ENCODE measurements at places on chromosomes 12 and 14. TPM values are rescaled to one million over a fixed set of nuclear protein-coding genes. Genes with fewer than 3 reads are reported as not detected.

GRCh38 chr12:124864326-124864752 lies 675 bp upstream of the SCARB1 start:
- no peak for DNase-seq

The GSC gene
- not detected for total RNA-seq

The VRTN gene
- total RNA-seq, result not detected

DNA sequence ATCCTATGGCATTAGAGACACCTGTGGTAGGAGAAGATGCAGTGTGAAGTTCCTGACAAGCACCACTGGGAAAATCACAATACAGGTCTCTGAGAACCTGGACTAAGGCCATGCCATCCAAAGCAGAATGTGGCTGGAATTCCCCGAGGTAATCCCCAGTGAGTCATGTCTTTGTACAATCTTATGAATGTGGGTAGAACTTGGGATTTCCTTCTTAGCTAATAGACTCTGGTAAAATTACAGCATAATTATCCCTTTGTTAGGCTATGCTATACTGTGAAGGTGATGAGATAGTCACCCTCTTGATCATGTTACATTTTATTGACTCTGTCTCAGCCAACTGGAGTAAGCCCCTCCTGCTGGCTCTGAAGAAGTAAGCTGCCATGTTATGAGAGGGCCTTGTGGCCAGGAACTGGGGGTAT lies 224.3 kb upstream of the DCN start:
- DNase-seq, result no peak

- no peak for DNase-seq
Observed at GRCh38 chr12:49244176-49244575, 20.7 kb upstream of the TUBA1C start.

The IL26 gene
- total RNA-seq, result 8.3 TPM

GRCh38 chr14:85442996-85443395 lies 86.9 kb upstream of the FLRT2 start:
- DNase-seq, result no peak

The NDUFA9 gene
- total RNA-seq, result 130 TPM

The PLEK2 gene
- 6.5 TPM for total RNA-seq

DNA sequence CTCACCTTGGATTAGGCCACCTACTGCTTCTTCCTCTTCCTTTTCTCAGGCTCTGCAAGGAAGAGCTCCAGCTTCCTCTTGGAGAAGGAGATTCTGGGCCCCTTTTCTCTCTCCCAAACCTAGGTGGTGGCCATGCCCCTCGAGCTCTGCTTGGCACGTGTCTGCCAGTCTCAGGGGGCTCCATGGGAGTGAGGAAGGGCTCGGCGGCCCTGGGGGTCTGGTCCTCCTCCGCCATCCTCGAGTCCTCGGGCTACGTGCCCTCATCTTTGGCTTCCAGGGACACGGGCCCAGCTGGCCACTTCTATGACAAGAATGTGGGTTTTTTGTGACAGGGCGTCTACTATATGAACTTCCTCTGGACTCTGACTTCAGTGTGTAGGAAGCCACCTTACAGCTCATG lies 34.3 kb downstream of the HSP90AA1 start:
- no peak for DNase-seq

DNA sequence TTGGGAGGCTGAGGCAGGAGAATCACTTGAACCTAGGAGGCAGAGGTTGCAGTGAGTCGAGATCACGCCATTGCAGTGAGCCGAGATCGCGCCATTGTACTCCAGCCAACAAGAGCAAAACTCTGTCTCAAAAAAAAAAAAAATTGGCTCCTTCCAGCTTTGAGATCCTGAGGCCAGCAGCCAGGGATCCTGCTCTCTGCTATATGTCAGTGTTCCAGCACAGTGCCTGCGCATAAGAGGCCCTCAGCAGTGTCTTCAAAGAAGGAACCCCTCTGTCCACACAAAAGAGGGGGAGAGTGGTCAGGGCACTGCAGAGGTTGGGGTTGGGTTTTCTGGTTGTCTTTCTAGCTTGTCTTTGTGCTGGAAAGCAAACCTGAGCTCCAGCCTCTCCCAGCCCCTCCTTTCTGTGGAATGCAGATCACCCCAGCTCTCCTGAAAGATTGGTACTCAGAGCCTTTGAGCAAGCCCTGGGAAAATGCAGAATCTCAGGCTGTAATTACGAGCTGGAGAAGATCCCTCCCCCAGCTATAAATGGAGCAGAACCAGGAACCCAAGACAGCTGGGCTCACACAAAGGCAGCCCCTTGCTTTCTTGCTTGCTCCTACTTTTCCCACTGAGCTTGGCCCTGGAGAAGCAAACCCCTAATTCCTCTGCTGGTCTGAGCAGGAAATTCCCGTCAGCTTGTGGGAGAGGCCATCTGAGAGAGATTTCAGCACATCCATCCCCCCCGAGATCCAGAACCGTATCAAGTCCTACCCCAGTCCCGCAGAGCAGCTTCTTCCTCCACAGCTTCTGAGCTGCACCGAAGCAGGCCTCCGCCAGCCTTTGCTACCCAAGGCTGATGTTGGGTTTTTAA lies 205.7 kb downstream of the ZFP36L1 start:
- DNase-seq, result no peak

DNA sequence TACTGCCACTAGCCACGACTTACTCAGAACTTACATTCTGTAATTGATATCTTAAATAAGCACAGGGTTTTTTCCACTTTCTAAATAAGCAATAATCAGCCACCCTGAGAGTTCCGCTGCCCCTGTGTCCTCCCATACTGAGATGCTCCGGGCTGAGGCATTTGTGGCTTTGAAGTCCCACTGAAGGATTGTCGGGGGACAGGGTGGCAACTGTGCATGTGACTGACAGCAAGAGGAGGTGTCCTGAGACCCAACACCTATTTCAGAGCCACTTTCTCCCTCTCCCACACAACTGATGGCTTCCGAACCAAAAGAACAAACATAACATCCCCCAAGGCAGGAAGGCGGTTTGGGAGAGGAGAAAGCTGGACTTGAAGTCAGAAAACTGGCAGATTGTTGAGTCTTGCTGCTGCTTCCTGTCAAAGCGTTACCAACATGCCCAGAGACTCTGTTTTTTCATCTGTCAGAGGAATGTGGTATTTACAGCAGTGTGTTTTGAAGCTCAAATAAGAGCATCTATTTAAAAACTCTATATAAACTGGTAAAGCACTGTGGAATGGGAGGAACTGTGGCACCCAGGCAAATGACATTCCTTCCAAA lies 157.9 kb upstream of the FKBP4 start:
- no peak for DNase-seq

The BEST3 gene
- not detected for total RNA-seq

DNA sequence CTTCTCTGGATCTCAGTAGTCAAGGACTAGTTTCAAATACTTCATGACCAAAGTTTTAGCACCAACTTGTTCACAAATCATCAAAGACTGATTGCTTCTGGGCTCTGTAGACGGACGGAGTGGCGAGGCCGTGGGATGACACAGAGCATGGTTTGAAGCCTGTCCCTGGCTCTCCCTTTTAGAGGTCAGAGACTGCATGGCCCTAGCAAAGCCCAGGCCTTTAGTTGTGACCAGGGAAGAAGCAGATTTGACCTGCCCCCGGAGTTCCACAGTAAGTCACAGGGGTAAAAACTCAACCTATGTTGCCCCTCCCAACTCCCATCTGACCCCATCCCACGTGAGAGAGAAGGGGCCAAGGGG lies 90.4 kb downstream of the SYNE3 start:
- DNase-seq, result no peak

The OTOGL gene
- total RNA-seq, result not detected
